AG04450 (cell line): ENCODE measurements at places on chromosomes 13 and 19. TPM values are rescaled to one million over a fixed set of nuclear protein-coding genes. Genes with fewer than 3 reads are reported as not detected.

DNA sequence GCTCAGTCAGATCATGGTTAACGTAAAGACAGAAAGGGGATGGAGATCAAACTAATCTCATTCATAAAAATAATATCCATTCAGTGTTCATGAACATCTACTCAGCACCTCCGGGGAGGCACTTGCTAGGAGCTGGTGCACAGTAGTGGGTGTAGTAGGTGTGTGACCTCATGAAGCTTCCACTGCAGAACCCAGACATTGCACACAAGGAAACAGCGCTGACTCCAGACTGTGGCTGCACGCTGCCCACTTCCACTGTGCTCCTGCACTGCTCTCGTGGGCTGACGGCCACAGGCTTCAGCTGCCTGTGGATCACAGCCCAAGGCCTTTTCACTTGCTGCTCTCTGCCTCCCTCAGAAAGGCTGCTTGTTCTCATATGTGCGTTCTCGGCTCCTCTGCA is 214.4 kb upstream of the ZNF507 start:
- DNase-seq: no peak

Gene DCAF15
- polyA plus RNA-seq: 6.1 and 7.3 TPM in 2 replicates

DNA sequence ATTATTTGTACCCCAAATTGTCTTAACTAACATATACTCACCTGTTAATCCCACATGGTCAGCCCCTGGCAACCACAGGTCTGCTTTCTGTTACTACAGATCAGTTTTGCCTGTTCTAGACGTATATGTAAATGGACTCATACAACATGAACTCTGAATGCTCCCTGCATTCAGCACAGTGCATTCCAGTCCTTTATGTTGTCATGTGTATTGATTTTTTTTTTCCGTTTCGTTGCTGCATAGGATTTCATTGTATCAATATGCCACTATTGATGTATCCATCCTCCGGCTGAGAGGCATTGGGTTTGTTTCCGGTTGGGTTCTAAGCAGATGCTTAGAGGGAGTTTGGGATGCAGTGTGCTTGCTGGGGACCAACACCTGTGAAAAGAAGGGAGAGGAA is 36.1 kb upstream of the TNFRSF19 start:
- DNase-seq: no peak

DNA sequence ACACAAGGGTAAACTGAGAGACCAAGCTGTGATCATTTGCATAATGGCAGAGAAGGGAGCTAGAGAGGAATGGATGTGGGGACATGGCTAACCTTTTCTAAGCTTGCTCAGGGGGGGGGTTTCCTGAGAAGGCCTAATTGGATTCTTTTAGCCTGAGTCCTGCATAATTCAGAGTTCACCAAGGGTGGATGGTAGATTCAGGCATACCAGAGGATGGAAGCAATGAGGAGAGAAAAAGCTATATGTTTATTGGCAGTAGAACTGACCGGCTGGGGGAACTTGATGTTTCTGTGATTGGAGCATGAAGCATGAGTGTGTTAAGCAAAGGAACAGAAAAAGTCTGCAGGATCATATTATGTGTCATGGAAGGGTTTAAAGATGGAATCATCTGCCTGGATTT is 65.9 kb upstream of the KLF12 start:
- DNase-seq: no peak

DNA sequence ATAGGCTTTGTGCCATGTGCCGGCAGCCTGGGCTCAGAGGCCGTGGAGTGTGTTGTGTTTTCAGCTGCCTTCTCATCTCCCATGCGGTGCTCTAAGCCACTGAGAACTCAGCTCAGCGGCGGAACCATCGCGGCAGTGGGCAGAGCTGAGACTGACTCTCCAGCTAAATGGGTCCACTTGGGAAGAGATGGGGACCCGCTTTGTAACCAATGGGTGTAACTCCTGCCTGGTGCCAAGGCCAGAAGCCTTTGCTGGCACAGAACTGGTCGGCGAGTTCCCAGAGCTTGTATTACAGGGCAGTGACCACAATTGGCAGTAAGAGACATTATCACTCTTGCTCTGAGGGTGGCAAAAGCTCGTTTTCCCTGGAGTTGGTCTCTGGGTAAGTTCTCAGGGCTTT is 183.0 kb downstream of the STK24 start:
- no peak for DNase-seq

- no peak for DNase-seq
Measured at GRCh38 chr19:16160445-16160942, 12.8 kb downstream of the CIB3 start.

Gene SYCN
- polyA plus RNA-seq: not detected in 2 replicates

GRCh38 chr13:75400775-75401174 is 81.2 kb downstream of the TBC1D4 start:
- no peak for DNase-seq

DNA sequence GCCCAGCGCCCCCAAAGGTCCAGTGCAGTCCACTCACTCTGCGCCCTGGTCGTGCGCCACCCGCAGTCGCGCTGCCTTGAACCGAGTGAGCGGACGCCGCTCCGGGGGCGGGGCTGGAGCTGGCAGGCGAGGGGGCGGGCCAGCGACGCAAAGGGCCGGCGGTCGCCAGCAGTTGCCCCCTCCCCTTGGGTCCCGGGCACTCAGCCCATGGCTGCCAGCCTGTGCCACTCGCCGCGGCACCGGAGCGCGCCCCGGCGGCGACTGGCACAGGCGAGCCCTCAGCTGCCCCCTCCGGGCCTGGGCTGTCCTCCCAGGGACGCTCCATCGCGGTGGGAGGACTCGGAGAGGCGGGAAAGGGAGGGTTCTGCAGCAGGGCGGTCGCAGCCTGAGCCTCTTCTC is at the start of gene S1PR5:
Gene S1PR5, minus strand, starts transcription at position 87 of the 399 bp plus-strand sequence. CDS start 2,436 bp downstream, outside the sequence.
- no peak for DNase-seq

DNA sequence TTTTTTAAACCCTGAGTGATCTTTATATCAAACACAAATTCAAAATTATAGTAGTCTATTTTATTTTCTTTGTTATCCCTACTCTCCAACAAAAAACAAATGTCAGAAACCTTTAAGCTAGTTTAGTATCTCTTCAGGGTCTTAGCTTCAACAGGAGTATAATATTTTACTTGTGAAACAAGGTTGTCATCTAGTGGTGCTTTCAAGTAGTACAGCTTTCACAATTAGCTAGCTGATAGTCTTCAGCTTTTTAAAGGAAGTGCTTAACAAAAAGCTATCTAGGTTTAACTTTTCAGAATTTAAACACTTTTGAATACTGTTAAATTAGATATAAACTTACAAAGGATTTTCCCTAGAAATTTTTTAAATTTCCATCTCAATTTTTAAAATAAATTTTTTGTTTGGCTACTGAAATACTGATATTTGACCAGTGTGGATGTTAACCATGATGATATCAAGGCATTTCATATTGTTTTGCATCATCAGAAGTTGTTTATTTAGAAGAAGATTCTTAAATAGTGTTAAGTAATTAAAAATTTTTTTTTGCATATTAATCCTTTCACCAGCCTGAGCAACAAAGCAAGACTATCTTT is 34.2 kb downstream of the TDRD3 start:
- peak; percentile 21 for DNase-seq

DNA sequence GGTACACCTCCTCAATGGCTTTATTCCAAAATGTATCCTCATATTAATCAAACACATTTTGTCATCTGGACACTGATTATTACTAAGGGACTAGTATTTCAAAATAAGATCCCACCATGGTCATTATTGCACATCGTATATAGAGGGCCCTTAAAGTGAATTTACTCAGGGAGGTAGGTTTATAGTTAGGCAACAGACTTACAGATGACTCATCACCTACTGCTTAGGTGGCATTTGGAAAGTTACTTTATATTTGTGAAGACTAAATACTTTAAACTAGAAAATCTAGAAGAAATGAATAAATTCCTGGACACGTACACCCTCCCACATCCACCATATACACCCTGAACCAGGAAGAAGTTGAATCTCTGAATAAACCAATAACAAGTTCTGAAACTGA is 353.0 kb downstream of the KCTD12 start:
- no peak for DNase-seq

GRCh38 chr13:61110732-61111131 is 304.9 kb downstream of the PCDH20 start:
- no peak for DNase-seq

- no peak for DNase-seq
Measured at GRCh38 chr19:54172471-54173358, at the start of gene TMC4. Gene TMC4, minus strand, starts transcription at chr19:54173160. Its CDS starts 43 bp downstream, at chr19:54173117.

- no peak for DNase-seq
Measured at GRCh38 chr13:25762281-25762680, 289.5 kb downstream of the SHISA2 start.

- DNase-seq: no peak
Measured at GRCh38 chr13:81326913-81327312, 986.0 kb upstream of the SPRY2 start.

DNA sequence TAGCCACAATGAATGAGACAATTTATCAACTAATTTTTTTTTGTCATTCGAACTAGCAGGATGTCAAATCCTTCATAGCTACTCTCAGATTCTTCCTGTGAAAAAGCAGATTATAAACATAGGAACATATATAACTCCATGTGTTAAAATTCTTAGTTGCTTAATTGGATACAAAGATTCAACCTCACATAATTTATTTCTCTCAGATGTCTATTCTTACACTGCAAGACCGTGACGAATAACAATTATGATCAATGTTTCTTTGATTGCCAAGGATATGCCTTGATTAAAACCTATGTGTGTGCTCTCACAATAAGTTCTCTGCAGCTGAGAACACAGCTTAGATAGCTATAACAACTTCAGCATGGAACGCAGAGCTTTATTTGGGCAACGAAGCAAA is 872.7 kb downstream of the PCDH9 start:
- DNase-seq: no peak

DNA sequence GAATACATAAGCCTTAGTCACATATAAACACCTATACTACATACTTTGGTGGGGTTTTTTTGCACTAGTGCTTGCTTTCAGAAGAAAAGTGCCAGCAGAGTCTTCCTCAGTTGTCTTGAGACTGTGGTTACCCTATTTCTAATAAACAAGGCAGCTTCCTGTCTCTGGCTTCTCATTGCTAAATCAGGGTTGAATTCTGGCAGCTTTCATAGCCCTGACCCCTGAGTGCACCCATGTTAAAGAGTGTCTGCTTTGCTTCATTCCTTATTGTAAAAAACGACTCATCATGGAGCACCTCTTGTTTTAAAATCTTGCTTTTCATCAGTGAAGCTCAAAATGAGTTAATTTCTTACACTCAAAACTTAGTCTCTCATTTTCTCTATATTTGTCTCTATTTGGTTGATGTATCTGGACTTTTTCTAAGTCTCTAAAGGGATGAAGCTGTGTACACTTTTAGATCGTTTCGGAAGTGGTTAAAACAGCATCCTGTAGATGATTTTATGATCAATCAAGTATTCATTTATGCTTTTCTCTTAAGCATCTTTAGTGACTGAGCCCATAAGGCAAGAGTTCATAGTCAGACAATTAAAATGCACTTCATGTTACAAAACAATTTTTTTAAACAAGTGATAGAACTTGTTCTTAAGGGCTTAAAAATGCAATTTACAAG is 72.1 kb downstream of the KLF12 start:
- DNase-seq: no peak

DNA sequence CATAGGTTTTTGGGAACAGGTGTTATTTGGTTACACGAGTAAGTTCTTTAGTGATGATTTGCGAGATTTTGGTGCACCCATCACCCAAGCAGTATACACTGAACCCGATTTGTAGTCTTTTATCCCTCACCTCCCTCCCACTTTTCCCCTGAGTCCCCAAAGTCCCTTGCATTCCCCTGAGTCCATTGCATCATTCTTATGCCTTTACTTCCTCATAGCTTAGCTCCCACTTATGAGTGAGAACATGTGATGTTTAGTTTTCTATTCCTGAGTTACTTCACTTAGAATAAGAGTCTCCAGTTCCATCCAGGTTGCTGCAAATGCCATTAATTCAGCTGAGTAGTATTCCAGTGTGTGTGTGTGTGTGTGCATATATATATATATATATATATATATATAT is 97.2 kb upstream of the EDNRB start:
- DNase-seq: no peak

Gene ZNF121
- 5.3 and 6.1 TPM in 2 replicates for polyA plus RNA-seq

Gene FFAR2
- not detected in 2 replicates for polyA plus RNA-seq

DNA sequence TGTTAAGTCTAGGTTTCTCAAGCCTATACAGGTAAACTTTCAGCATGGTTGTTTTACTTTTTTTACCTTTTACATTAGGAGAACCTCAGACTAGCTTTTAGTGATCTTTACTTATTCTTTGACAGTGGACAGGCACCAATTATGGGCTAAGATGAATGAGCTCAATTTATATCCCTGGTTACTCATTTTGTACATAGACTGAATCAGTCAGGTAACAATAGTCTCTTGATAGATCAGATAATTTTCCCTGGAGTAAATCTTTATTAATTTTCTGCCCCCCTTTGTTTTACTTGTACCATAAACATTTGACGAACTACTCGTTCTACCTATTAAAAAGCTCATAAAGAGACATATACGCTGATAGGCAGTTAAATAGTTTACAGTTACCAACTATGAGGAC is 22.8 kb downstream of the SPART start:
- DNase-seq: no peak

DNA sequence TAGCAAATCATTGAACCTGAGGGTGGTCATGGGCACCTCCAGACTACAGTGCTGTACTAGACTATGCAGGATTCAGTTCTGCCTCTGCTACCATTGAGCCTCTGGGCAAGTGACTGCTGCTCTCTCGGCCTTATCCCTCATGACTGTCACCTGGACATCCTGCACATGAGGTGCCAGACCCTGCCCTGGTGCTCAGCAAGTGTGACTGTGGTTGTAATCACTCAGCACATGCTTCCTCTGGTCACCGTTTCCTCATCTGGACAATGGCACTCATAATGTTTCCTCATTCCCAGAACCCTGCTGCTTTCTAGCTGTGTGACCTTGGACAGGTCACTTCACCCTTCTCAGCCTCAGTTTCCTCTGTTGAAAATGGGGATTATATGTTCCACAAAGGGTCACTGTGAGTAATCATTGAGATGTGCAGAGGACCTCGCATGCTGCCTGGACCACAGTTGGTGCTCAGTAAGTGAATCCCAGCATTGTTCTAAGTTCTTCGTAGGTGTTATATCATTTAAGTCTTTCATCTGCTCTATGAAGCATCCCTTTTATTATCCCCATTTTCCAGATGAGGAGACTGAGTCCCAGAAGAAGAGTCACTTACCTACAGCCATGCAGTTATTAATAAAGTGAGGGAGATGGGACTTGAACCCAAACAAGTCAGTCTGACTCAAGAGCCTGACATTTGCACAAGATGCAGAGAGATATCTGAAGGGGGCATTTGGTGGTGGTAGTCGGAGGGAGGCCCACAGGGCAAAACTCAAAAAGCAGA is 3.2 kb downstream of the SYT3 start:
- no peak for DNase-seq

GRCh38 chr13:31629085-31629780 is 110.1 kb upstream of the RXFP2 start:
- no peak for DNase-seq

Gene CCL25
- not detected in 2 replicates for polyA plus RNA-seq

Gene CFD
- 0.45 and 1.0 TPM in 2 replicates for polyA plus RNA-seq

Gene PCDH9
- polyA plus RNA-seq: 2.2 and 3.3 TPM in 2 replicates

GRCh38 chr19:3203805-3204645 is 18.3 kb downstream of the NCLN start:
- no peak for DNase-seq
